Hematopoietic multipotent progenitor cell treated with erythropoietin and hydrocortisone succinate and interleukin-3 and kit ligand, for 17 days (in vitro differentiated cells): ENCODE measurements at places on chromosomes 3 and 15.

DNA sequence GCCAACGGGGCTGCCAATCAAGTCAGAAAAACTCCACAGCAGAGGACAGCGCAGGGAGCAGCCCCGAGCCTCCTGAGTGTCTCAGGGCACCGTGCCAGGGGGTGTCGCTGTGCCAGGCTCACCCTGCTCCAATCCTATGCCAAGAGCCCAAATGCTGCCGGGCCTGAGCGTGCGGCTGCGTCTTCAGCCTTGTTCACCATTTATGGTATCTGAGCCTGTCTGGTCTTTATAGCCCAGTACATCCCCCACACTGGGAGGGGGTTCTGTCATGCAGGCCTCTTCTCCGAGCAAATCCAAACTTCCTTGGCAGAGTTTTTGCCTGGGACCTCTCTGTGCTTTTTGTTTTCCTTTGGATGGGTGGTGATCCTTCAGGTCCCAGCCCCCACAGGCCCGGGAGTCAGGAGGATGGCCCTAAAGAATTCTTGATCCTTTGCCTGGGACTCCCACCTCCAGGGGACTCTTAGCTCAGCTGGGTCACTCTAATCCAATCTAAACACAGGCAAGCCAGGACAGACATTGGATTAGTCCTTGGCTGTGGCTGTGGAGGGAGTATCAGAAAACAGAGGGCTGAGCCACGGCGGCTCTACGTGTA, 135.1 kb upstream of the HACD2 start:
- DNase-seq = no peak

GRCh38 chr3:100299016-100299415, 35.5 kb upstream of the NIT2 start:
- DNase-seq = no peak

DNA sequence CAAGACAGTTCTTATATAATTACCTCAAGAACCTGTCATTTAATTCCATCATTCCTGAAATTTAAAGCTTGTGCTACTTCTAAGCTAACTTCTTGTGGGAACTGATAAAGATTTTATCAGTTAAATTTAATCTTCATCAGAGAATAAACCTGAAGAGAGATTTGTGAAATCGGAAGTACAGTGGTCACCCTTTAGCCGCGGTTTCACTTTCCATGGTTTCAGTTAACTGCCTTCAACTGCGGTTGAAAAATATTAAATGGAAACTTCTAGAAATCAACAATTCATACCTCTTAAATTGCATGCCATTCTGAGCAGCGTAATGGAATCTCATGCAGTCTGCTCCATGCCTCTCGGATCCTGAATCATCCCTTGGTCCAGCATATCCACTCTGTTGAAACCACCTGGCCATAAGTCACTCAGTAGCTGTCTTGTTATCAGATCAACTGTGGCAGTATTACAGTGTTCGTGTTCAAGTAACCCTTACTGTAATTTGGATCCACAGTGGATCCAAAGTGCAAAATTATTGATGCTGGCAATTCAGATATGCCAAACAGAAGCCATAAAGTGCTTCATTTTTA, 626.1 kb downstream of the CADM2 start:
- DNase-seq = no peak

- DNase-seq = no peak
Measured at GRCh38 chr3:165532851-165533250, 304.4 kb downstream of the BCHE start.

- DNase-seq = no peak
Measured at GRCh38 chr3:191236646-191237045, 37.6 kb downstream of the OSTN start.

GRCh38 chr15:59711451-59712243, 22.5 kb upstream of the BNIP2 start:
- no peak for DNase-seq

- DNase-seq = no peak
Measured at GRCh38 chr15:99440551-99441443, 125.0 kb upstream of the MEF2A start.

GRCh38 chr3:8730656-8731055, 2.9 kb upstream of the CAV3 start:
- no peak for DNase-seq

- DNase-seq = no peak
Measured at GRCh38 chr15:54836052-54836795, 360.5 kb downstream of the RSL24D1 start.

GRCh38 chr3:63514678-63515077, 137.8 kb upstream of the SNTN start:
- DNase-seq = no peak

DNA sequence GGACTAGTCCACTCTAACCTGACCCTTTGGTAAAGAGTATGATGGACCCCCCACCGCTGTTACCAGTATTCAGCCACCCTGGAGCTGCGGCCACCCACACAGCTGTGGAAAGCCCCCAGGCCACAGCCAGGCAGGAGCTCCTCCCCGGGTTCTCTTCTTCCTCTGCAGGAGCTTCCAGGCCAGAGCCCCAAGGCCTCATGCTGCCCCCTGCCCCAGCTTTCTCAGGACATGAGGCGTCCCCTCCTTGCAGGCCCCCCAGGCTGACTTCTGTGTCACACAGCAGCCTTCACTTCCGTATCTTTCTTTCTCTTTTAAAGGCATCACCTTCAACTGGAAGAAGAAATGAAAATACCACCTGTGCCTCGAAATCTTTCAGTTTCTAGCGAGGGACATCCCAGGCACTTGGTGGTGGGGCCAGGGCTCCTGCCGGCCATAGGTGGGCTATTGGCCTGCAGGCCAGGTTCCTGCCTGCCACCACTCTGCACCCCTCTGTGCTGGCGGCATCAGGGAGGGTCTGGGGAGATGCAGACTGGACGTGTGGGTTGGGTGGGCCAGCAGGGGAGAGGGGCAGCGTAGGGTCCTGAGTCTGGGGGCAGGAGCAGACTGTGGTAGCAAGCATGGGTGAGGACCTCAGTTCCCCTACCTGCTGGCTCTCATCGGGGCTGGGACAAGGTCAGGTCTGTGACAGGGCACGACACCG, 19.9 kb downstream of the KLF13 start:
- no peak for DNase-seq

DNA sequence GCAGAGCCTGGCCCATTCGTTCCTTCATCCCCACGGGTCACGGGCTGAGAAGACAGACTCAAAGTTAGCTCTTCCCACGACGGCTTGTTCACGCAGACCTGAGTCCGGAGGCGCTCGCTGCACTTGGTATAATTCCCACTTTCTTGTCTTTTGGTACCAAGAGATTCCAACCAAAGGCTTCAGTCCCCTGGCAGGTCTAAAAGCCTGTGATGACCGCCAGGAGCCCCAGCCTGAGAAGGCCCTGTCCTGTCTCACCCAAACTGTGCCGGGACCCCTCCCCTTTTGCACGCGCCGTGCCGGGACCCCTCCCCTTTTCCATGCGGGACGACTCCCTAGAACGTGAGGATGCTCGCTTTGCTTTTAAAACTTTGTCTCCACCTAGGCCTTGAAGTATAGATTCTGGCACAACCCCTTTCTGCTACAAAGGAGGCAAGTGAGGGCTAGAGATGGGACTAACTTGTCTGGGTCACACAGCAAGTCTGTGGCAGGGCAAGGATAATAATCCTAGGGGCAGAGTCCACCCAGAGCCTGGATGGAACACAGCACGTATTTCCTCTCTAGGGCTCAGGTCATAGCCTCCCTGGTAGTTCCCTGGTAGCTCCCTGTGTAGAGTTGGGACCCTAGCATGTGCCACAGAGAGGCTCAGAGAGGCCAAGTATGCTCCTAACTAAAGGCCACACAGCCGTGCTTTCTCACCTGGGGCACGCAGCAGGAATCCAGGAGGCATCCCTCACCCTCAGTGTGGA, 211.3 kb downstream of the XXYLT1 start:
- DNase-seq = no peak

DNA sequence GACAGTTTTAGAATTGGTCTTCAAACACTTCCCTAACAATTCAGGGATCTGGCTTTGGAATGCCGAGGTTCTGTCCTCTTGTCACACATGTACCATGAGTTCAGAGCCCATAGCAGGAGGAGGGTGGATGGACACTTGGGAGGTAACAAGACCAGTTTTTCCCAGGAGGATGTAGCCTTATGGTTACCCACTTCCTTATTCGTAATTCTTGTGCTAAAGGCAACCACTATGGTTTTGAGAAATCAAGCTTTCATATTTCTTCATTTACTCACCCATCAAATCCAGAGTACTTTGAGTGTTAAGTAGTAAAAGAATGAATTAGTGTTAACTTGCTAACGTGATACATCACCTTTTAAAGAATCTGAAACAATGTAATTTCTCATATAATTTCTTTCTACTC, 479.6 kb upstream of the ALCAM start:
- no peak for DNase-seq
